ENCODE measurements at places on chromosomes 1 and 21.
A peak's percentile ranks its signal among the peaks of the same experiment; 100 is the strongest.

GRCh38 chr1:118902711-118903191 is 85.4 kb downstream of the TBX15 start:
- H3K27me3 ChIP-seq = no peaks in the 10 kb centered on the region
- H3K27ac ChIP-seq = no peak overlapping the region
- H3K36me3 ChIP-seq = no peaks in the 10 kb centered on the region
- no peak for DNase-seq
- H3K4me1 ChIP-seq = no peaks in the 10 kb centered on the region

DNA sequence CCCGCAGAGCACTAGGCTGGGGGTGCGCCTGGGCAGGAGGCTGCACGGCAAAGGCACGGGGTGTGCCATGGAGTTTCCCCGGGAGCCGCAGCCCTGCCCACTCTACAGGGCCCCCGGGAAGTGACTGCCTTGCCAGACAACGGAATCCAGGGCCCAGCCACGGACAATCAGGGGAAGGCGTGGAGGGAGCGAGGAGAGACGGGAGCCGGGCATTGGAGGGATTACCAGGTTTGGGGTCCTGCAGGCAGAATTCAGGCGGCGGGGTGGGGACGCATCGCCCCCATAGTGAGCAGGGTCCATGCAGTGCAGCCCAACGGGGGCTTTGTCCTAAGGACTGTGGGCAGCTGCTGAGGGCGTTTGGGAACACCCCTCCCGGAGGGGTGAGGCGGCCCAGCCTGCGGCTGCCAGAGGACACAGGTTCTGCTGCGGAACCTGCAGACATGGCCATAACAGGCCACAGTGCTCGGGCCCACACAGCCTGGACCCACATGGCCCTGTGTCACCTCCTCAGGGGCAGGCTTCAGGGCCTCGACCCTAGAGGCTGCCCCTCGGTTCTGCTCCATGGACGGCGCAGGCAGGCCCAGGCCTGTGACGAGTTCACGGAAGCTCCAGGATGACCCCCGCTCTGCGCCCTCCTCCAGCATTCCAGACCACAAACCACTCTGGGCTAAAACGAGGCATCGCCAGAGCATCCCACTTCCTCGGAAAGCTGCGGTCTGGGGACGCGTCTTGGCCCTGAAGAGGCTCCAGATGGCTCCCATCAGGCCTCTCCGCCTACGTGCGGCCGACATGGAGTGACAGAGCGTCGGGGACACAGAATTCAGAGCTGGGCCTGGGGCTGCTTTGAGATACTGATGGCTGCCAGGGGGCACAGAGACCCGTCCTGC is 54.5 kb downstream of the COL6A1 start:
- H3K27me3 ChIP-seq = no peaks in the 10 kb centered on the region
- H3K4me3 ChIP-seq = no peak overlapping the region
- H3K36me3 ChIP-seq = no peaks in the 10 kb centered on the region
- H3K27ac ChIP-seq = no peak overlapping the region
- peaks cover under 1% of the 10 kb centered on the region for H3K4me1 ChIP-seq

GRCh38 chr21:22352088-22352487 is 1353.9 kb downstream of the NCAM2 start:
- no peak for DNase-seq
- no peak overlapping the region for H3K4me3 ChIP-seq
- H3K27ac ChIP-seq = no peak overlapping the region
- no peaks in the 10 kb centered on the region for H3K4me1 ChIP-seq

DNA sequence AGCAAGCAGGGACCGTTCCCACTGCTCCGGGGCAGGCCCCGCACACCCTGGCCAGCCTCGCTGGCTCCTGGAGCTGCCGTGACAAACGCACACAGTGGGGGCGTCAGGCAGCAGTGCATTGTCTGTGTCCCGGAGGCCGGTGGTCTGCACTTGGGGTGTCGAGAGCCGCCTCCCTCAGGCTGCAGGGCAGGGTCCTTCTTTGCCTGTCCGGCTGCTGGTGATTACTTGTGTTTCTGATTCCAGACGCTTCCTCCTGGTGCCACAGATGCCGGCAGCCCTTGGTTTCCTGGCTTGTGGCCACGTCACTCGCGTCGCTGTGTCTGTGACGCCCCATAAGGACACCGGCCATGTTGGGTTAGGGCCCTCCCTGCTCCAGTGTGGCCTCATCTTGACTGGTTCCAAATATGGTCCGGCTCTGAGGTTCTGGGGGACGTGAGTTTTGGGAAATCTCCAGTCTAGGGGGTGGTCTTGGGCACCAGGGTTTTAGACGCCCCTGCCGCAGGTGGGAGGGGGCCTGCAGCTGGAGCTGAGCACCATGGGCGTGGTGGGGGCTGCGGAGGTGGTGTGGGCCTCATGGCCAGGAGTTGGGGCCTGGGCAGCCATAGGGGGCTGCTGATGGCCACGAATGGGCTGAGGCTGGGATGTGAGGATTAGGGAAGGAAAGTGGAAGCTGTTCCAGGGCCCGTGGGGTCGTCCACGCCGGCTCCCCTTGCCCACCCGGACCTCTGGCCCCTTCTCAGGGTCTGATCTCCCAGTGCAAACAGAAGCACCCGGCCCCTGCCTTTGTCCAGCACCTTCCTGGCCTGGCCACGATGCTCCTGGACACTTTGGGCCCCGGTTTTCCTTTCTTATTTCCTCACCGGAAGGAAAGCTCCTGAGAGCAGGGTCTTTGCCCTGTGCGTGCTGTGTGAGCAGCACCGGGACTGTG is 41.0 kb downstream of the SLX9 start:
- no peaks in the 10 kb centered on the region for H3K36me3 ChIP-seq

- no peaks in the 10 kb centered on the region for H3K36me3 ChIP-seq
- no peak overlapping the region for H3K4me3 ChIP-seq
- no peaks in the 10 kb centered on the region for H3K27me3 ChIP-seq
- H3K27ac ChIP-seq = no peak overlapping the region
These were observed 104.9 kb upstream of the PLD5 start for GRCh38 chr1:242629396-242629795.

- H3K4me3 ChIP-seq = no peak overlapping the region
- H3K27ac ChIP-seq = no peak overlapping the region
- H3K36me3 ChIP-seq = no peaks in the 10 kb centered on the region
- DNase-seq = no peak
- no peaks in the 10 kb centered on the region for H3K27me3 ChIP-seq
These were observed 262.3 kb upstream of the BRINP3 start for GRCh38 chr1:190739926-190740325.

GRCh38 chr1:165439330-165439729 is 5.6 kb downstream of the RXRG start:
- H3K36me3 ChIP-seq = no peaks in the 10 kb centered on the region
- H3K27me3 ChIP-seq = peaks cover 33% of the 10 kb centered on the region
- no peak overlapping the region for H3K4me3 ChIP-seq

GRCh38 chr1:38818175-38818976 is 41.2 kb downstream of the RRAGC start:
- DNase-seq = peak; percentile 97
- H3K27ac ChIP-seq = no peak overlapping the region
- peaks cover 6% of the 10 kb centered on the region for H3K4me1 ChIP-seq
- no peaks in the 10 kb centered on the region for H3K36me3 ChIP-seq
- peak overlapping the region; percentile 63 for H3K4me3 ChIP-seq
- peaks cover 6% of the 10 kb centered on the region for H3K27me3 ChIP-seq

DNA sequence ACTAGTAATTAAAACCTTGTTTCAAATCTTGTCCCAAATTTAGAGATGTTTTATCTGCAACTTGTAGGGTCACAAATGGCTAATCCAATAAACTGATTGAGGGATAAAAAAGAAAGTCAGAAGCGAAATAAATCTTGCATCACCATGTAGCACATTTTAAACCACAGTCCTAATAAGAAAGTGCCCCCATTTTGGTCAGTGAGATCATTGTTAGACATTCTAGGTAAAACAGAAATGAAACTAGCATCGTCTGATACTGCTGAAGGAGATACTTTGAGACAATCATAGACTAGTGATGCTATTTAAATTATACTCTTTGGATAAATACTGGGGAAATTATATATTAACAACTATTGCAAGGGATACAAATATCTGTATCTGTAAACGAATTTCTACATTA is 247.9 kb downstream of the AMY1C start:
- H3K27ac ChIP-seq = no peak overlapping the region
- H3K27me3 ChIP-seq = no peaks in the 10 kb centered on the region
- DNase-seq = no peak
- no peak overlapping the region for H3K4me3 ChIP-seq
- H3K36me3 ChIP-seq = no peaks in the 10 kb centered on the region

- peak overlapping the region; percentile 10 for H3K4me3 ChIP-seq
- H3K27me3 ChIP-seq = no peaks in the 10 kb centered on the region
- no peak overlapping the region for H3K27ac ChIP-seq
- no peak for DNase-seq
- no peaks in the 10 kb centered on the region for H3K4me1 ChIP-seq
These were observed 27.3 kb downstream of the PTTG1IP start for GRCh38 chr21:44846224-44846484.

DNA sequence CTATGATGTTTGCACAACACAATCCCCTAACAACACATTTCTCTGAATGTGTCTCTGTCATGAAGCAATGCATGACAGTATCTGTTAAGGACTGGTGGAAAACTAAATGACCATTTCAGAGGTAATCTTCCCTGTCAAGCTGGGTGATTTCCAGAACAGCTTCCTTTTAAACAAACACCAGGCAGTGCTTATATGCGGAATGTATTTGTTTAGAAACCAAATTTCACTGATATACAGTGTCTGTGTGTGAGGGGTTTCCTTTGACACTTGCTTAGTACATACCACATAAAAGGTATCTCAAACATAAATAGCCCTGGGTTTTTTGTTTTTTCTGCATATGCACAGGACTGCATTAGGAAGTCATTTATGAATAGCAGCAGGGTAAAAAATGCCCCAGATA is 95.6 kb downstream of the TGFBR3 start:
- H3K4me3 ChIP-seq = no peak overlapping the region
- no peaks in the 10 kb centered on the region for H3K27me3 ChIP-seq
- no peak for DNase-seq
- peaks cover 8% of the 10 kb centered on the region for H3K4me1 ChIP-seq

DNA sequence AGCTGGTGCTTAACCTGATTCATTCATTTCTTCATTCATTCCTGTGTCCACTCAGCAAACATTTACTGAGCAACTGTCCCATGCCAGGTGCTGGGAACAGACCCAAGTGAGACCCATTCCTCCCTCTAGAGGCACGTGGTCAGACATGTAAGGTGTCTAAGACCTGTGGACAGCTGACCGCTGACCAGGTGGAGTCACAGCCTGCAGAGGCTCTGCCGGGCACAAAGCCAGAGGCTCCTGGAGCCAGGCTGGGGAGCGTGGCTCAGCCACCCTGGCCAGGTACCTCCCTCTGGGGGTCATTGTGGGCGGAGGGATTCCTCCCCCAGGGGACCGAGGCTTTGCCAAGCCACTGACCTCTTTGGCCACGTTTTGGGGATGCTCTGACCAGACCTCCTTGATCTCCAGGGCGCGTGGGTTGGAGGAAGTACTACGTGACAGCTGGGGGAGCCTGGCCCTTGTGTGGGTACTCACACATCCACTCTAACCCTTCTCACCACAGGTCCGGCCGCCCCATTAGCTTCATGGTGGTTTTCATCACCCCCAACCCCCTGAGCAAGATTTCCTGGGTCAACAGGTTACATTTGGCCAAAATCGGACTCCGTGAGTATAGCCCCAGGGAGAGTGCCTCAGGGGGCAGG is 100.3 kb downstream of the ARHGEF10L start:
- peaks cover 34% of the 10 kb centered on the region for H3K36me3 ChIP-seq
- no peaks in the 10 kb centered on the region for H3K27me3 ChIP-seq
- no peak overlapping the region for H3K4me3 ChIP-seq
- no peaks in the 10 kb centered on the region for H3K4me1 ChIP-seq
- no peak overlapping the region for H3K27ac ChIP-seq

DNA sequence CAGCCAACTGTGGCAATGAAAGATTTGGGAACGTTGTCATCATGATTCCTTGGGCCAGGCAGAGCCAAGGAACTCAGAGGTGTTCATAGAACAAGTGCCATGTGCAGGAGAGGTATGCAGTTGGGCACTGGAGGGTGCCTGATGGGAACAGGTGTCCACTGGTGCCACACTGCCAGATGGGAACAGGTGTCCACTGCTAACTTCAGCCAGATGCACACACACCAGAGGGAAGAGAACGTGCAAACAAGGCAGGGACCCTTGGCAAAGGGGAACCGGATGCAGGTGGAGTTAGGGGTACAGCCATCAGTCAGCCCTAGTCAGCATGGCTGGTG is 13.5 kb downstream of the OLFML2B start:
- H3K27ac ChIP-seq = no peak overlapping the region
- peaks cover 9% of the 10 kb centered on the region for H3K4me1 ChIP-seq
- H3K4me3 ChIP-seq = no peak overlapping the region
- H3K27me3 ChIP-seq = no peaks in the 10 kb centered on the region
- H3K36me3 ChIP-seq = no peaks in the 10 kb centered on the region
- no peak for DNase-seq

DNA sequence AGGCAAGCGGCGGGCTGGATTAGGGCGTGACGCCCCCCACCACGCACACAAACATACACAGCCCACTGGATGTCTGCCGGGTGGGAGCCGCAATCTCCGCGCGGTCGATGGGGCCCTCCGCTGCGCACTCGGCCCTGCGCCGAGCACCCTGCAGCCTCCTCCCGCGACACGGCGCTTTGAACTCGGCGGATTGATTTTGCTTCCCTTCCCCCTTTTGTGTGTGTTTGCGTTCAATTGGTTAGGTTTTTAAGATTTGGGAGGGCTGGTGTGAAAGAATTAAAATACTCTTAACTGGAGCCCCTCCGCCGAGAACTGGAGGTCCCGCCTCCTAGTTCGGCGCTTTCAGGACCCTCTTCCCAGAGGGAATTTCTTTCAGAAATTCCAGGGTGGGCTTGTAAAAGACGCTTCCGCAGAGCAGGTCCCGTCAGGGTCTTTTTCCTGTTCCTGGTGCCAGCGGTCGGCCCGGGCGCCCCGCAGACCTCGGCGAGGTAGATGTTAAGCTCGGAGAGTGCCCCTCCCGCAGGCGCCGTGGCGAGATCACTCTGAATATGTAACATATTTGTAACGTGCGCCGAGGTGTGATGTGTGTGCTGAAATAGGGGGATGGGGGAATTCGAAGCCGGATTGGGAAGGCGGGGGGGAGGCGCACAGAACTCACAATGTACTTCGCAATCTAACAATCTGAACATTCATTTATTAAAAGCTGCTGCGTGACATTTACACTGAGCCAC is 8.0 kb upstream of the BARHL2 start:
- H3K4me1 ChIP-seq = peaks cover 49% of the 10 kb centered on the region
- H3K36me3 ChIP-seq = no peaks in the 10 kb centered on the region
- DNase-seq = peak; percentile 67
- peaks cover 100% of the 10 kb centered on the region for H3K27me3 ChIP-seq

- no peaks in the 10 kb centered on the region for H3K27me3 ChIP-seq
- H3K27ac ChIP-seq = no peak overlapping the region
- no peak overlapping the region for H3K4me3 ChIP-seq
- DNase-seq = peak; percentile 89
These were observed 64.6 kb downstream of the UBIAD1 start for GRCh38 chr1:11337580-11338073.

DNA sequence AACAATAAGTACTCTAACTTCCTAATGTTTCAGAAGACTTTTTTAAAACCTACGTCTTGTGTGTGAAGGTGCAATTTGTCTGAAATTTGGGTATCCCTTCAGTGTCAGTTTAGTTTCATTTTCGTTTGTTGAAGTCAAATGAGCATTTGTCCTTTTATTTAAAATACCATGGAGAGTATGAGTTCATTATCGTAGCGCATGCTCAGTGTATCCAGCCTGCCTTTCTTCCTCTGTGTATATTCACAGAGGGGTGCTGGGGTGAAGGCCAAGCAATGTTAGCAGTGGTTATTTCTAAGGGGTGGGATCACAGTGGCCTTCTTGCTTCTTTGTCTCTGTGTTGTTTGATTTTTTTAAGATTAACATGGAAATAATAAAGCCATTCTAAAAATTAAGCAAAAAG is 43.2 kb downstream of the CNN3 start:
- H3K27ac ChIP-seq = no peak overlapping the region
- H3K4me1 ChIP-seq = peaks cover 7% of the 10 kb centered on the region
- H3K36me3 ChIP-seq = no peaks in the 10 kb centered on the region
- H3K4me3 ChIP-seq = no peak overlapping the region
